WERI-Rb-1 (cell line): ENCODE measurements at places on chromosomes 2 and 18.
A peak's percentile ranks its signal among the peaks of the same experiment; 100 is the strongest.

- no peak for DNase-seq
These were observed 328.5 kb upstream of the DSEL start for GRCh38 chr18:67845035-67845434.

- no peak for DNase-seq
These were observed 9.1 kb upstream of the ARID5A start for GRCh38 chr2:96527286-96528005.

DNA sequence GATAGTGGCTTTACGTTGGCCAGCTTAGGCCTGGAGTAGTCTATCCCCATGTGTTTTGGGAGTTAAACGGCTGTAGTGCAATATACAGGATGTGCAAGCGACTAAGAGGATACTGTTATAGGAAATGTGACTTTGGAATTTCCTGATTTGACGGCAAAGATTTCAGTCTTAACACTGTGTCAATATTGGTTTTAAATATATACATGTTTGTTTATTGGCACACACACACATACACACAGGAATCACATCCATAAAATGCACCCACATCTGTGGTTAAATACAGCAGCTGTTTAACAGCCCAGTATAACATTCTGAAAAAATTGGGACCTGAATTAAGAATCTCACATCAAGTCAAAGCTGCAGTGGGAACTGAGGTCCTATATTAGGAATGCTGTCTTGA is 347.1 kb downstream of the TXNL1 start:
- no peak for DNase-seq

- no peak for DNase-seq
These were observed 60.4 kb downstream of the SETBP1 start for GRCh38 chr18:44741085-44741484.

- peak; percentile 63 for DNase-seq
These were observed 19.3 kb upstream of the ODC1 start for GRCh38 chr2:10467401-10467800.

GRCh38 chr2:197010200-197011020 is 83.9 kb upstream of the PGAP1 start:
- DNase-seq, result no peak

DNA sequence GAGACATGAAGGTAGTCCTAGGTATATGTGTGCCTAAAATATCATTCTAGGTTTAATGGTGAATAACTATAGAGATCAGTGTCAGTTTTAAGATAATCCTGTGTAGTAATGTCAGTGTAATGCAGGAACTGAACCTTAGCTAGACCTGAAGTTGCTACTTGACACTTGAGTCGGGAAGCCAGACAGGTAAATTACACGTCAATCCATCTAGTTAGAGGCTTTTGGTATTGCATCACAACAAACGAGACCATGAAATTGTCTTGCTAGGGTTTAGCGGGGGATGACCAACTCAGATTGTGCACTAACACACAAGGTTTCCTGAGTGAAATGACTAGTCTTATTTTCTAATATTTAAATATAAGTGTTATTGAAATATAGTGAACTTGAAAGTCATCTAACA is 2.0 kb downstream of the YPEL5 start:
- DNase-seq, result no peak

GRCh38 chr18:45111502-45111848 is 430.8 kb downstream of the SETBP1 start:
- DNase-seq, result no peak

DNA sequence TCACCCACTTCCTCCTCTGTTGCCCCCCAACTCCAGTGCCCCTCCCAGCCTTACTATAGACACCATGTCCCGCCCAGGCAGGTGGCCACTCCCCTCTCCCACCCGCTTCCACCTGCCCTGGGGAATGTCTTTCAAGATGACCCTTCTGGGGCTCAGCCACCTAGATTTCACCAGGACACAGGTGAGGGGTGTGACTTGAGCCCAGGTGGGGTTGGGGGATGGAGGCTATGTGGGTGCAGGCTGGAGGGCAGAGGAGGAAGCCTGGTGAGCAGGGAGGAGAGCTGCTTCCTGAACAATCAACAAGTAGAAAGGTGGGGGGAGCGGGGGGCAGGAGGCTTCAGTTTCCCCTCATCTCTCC is 8.7 kb downstream of the ADRA2B start:
- no peak for DNase-seq

DNA sequence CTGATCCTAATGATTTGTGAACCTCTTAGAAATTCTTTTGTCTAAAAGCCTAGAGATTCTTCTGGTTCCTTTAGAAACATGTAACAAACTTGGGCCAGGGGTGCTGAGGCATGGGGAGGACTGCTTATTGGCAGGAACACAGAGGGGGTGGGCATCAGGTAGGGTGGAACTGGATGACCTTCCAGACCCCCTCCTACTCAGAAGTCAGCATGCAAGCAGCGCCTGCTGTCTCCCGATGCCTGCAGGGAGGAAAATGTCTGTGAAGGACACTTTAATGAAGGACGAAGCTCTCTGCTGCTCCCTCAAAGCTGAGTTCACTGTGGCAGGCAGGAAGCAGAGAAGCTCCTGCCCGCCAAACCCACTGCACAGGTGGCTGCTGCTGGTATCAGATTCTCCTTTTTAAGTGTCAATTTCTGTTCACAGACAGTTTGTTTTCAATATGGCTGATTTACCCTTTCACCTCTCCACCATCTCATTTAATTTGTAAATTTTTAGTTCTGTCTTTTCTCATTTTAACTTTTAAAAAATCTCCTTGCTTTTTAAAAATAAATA is 19.4 kb downstream of the COA5 start:
- no peak for DNase-seq
